CD4-positive, alpha-beta T cell treated with Interleukin-4 for 1 hour (primary cell): ENCODE measurements at places on chromosomes 16 and 17.

- no peak for DNase-seq
These were observed 119.6 kb upstream of the CHMP6 start for GRCh38 chr17:80872001-80872500.

GRCh38 chr16:971981-972315 lies 1.2 kb upstream of the LMF1 start:
- no peak for DNase-seq

DNA sequence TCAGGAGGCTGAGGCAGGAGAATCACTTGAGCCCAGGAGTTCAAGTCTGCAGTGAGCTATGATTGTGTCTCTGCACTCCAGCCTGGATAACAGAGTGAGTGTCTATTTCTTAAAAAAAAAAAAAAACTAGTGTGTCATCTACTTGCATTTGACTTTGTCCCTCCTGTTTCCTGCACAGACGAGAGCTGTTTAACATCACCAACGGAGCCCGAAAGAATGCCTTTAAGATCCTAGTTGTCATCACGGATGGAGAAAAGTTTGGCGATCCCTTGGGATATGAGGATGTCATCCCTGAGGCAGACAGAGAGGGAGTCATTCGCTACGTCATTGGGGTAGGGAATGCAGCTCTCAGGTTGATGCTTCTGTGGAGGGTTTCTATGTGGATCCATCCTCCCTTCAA lies 13.4 kb downstream of the ITGAM start:
- DNase-seq: no peak

DNA sequence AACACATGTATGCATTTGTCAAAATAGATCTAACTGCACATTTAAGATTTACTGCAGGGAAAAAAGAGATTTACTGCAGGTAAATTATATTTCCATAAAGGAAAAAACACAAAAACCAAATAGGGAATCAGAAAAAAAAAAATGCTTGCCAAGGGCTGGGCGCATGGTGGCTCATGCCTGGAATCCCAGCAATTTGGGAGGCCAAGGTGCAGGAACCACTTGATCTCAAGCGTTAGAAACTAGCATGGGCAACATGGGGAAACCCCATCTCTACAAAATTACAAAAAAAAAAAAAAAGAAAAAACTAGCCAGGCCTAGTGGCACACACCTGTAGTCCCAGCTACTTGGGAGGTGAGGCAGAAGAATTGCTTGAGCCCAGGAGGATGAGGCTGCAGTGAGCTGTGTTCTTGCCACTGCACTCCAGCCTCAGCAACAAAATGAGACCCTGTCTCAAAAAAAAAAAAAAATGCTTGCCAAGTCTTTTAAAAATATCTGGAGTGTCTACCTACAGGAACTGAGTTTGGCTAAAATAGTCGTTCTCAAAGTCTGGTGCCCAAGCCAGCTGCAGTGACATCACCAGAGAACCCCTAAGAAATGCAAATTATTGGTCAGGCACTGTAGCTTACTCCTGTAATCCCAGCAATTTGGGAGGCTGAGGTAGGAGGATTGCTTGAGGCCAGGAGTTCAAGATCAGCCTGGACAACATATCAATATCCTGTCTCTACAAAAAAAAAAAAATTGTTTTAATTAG lies 17.5 kb downstream of the TRIM25 start:
- DNase-seq: no peak

- no peak for DNase-seq
These were observed 2.7 kb downstream of the MAFG start for GRCh38 chr17:81924557-81925532.
